A549 treated with ZK216348 at 1 μM for 4 hours (cell line): ENCODE measurements at places on chromosomes 4 and X. TPM values are rescaled to one million over a fixed set of nuclear protein-coding genes. Genes with fewer than 3 reads are reported as not detected.

Gene ODAM
- not detected in 5 replicates for total RNA-seq

Gene RHOH
- total RNA-seq: 0.15 to 0.23 TPM (median 0.19 TPM) in 4 of 5 replicates, not detected in the other

Gene SYP
- 2.2 to 3.4 TPM (median 3.1 TPM) in 5 replicates for total RNA-seq

Gene TMPRSS11B
- not detected in 5 replicates for total RNA-seq

Gene XAGE2
- total RNA-seq: not detected in 5 replicates

Gene EGF
- total RNA-seq: 0.09 to 1.3 TPM (median 0.24 TPM) in 5 replicates

Gene FAM47E
- 0.15 to 0.34 TPM in 2 of 5 replicates, not detected in the others for total RNA-seq

Gene CDS1
- total RNA-seq: 0.41 to 0.92 TPM (median 0.61 TPM) in 5 replicates

Gene DGAT2L6
- total RNA-seq: not detected in 5 replicates

Gene TMPRSS11D
- not detected in 5 replicates for total RNA-seq
